ENCODE measurements at places on chromosomes 6 and 20. TPM values are rescaled to one million over a fixed set of nuclear protein-coding genes. Genes with fewer than 3 reads are reported as not detected.

DNA sequence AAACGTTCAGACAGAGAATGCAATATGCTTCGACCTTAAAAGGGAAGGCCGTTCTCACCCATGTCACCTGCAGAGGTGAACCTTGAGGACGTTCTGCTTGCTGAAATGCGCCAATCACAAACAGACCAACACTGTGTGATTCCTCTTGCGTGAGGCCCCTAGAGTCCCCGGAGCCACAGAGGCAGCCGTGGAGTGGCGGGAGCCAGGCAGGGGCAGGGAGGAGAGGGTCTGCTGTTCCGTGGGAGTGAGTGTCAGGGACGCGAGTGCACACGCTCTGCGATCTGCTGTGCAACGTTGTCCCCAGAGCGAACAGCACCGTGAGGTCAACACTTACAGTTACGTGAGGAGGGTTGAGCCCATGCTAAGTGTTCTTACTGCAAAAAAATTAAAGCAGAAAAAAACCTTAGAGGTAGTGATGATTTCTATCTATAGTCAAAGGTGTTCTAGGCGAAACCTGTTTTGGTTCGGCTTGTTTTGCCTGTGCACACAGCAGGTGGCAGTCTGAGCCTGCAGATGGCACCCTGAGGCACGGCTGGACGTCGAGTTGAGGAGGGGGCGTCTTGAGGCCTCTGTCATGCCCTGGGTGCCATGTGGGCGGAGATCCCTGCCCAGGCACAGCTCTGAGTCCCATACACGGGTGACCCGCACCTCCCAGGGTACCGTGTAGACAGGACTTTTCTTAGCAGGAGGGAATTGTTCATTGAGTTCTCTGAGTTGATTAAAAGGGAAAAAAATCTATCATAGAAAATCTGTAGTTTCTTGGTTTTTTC lies 71.7 kb upstream of the FRMD1 start:
- no peak for DNase-seq

The BFSP1 gene
- total RNA-seq = 0.83 TPM

DNA sequence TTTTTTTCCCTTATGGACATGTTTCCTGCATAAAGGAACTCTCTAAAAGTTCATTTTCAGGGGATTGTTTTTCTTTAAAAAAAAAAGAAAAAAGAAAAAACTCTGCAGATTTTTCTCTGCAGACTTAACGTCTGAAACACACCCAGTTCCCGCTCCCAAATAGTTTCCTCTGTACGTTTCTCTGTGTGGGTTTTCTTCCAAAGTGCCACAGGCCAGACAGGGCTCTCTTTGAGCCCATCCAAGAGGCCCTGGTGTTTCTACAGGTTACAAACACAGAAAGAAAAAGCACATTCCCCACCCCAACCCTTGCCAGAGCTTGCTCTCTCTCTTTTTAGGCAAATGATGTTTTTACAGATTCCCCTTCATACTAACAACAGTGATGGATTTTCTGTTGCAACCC lies 258.6 kb downstream of the FNDC1 start:
- no peak for DNase-seq

GRCh38 chr6:36319436-36319762 lies 17.3 kb downstream of the BNIP5 start:
- no peak for DNase-seq

The CRISP3 gene
- 0.32 TPM for total RNA-seq

DNA sequence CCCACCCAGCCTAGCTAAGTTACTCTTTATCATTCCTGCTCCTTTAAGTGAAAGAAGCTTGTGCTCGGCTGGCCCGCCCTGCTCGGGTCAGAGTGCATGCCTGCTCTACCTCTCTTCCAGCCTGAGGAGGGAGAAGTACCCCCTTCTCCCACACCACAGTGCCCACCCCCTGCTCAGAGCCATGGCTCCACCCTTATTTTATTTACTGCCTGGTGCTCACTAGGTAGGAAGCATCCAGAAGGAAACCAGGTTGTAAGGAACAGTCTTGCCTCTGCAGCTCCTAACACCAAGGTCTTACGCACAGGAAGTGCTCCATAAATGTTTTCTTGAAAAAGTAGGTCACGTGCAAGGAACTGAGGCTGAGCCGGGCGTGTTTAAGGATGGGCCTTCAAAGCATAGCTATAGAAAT lies 105.7 kb upstream of the SNX9 start:
- peak; percentile 63 for DNase-seq

DNA sequence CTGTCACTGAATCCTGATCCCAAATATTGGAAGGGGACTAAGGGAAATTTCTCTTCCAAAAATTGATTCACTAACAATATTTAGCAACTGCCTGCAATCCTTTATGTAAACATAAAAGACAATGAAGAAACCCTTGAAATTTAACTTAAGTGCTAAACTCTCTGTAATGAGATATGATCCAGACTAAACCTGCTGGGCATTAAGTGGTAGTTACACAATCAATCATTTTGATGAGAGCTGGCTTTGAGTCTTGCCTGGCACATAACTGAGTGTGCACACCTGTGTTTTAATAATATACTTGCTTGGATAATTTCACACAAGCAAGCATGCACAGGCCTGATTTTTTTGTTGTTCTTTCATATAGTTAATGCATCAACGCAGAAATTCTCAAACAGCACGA lies 9.8 kb upstream of the ZFP64 start:
- DNase-seq = no peak

- DNase-seq = no peak
Observed at GRCh38 chr6:82607998-82608725, 244.5 kb downstream of the TPBG start.

The LTB gene
- 0.86 TPM for total RNA-seq

The HLA-B gene
- 409 TPM for total RNA-seq

DNA sequence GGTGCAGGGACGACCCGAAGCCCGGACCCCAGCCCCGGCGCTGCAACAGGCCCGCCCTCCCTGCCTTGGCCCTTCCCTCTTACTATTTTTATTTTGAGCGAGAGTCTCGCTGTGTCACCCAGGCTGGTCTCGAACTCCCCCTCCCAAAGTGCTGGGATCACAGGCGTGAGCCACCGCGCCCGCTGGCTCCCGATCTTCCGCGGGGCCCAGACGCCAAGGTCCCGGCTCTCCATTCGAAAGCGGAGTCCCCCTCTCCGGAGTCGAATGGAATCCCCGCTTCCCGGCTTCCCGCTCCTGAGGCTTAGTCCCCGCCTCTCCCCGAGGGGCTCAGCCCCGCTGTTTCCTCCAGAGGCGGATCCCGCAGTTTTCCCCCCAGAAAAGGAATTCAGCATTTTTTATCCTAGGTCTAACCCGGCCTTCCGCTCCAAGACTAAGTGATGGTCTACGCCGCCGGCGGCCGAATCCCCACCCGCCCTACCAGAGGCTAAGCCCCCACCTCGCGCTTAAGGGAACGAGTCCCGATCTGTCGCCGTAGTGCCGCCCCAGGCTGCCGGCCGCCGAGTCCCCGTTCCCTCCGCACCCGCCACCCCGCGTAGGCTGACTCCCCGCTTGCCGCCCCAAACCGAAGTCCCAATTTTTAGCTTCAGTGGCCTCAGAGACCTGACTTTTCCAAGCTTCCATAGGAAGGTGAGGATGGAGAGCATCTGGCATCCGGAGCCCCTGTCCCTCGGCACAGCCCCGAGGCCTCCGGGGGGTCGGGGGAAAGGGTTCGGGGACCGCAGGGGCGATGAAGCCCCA lies 11.5 kb upstream of the TMC2 start:
- DNase-seq = no peak

DNA sequence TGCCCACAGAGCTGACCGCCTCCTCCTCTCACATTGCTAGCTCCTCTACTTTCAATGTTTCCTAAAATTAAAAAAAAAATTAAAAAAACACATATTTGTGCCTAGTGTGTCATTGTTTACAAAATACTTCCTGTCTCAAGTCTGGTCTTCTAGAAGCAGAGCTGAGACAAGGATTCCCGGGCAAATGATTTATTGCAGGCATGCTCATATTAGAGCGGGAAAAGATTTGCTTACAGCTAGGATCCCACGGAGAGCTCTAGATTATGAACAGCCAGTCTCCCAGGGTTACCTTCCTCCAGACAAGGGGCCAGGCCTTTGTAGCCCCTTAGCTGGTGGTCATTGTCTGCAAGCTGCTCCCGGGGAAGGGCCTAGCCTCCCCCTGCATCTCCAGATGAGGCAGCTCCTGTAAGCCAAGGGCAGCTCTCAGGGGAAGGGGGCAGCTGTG lies 9.4 kb downstream of the PACSIN1 start:
- DNase-seq = no peak
